ENCODE measurements at places on chromosomes 11 and 22.
A peak's percentile ranks its signal among the peaks of the same experiment; 100 is the strongest.

DNA sequence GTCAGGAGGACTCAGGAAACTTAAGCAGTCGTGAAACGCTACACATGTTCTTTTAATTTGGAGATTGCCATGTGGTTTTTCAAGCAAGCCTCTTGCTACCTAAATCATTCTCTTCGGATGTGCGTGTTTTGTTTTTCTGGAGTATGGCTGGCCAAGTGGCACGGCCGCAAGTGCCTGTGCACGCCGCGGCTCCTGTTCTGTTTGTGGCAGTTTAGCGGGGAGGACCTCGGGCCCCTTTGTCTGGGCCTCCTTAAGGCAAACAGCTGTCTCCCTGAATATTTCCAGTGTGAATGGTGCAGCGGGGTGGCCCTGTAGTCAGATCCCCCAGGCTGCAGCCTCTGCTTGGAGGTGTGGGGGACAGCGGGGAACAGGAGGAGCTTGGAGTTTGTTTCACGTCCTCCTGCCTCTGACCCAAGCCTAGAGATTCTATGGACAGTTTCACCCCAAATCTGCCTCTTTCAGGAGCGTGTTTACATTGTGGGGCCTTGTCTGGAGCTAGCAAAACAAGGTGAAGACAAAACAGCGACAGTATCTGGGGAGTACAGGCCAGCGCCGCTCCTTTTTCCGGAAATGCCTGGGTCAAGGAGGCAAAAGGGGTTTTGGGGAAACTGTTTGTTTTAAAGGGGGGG, 1.3 kb downstream of the LRP5 start:
- DNase-seq = no peak

GRCh38 chr11:705646-706438, at the start of gene EPS8L2:
Gene EPS8L2 (plus strand): TSS chr11:706231. CDS start chr11:709408, 3,177 bp downstream.
- DNase-seq = peak; percentile 44

DNA sequence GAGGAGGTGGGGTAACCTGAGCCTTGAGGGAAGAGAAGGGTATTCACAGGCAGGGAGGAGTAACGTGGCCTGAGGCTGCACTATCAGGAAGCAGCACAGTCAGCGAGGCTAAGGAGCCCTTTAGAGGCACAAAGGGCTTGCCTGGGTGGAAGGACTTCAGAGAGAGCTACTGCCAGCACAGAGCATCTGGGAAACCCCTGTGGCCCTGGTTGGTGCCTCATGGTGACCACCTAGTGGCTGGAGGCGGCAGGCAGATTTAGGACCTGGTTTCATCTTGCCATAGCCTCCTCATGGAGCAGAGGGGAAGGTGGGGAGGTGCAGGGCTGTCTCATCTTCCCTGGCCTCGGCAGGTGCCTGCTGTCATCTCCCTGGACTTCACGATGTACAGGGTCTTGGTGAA, 64.5 kb downstream of the MPPED1 start:
- DNase-seq = no peak

GRCh38 chr11:68011051-68011943, 1.2 kb downstream of the ALDH3B1 start:
- DNase-seq = peak; percentile 34

GRCh38 chr11:61860054-61860903, 31.1 kb downstream of the FADS3 start:
- no peak for DNase-seq

- DNase-seq = no peak
These were observed 69.0 kb upstream of the ARFGAP3 start for GRCh38 chr22:42926104-42926503.

DNA sequence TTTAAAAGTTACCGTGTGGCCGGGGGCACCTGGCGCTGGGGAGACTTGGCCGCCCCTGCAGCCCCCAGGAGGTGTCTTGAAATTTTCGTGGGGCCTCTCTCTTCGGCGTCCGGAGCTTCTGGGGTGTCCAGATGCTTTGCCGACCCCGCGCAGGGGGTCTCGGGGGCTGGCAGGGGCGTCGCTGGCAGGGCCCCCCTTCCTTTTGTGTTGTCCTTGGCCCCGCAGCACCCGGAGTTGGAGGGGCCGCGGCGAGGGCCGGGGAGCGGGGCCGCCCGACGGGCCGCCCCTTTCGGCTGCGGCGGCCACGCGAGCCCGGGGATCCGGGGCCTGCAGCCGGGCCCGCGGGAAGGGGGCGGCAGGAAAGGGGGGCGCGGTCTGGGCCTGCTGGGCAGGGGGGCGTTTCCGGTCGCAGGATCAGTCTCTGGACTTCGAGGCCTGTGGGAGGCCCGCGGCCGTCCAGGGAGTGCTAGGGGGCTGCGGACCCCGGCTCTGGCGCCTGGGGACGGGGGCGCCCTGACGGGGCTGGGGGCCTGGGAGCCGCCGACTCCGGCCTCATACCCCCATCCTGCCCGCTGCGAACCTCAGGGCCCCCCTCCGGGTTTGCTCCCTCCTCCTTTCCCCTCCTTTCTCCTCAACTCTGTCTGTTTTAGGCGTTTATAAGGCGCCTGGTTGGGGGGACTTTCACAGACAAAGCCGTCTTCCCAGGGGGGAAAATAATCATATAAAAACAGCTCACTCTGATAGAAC, 869 bp downstream of the ZC3H7B start:
- DNase-seq = no peak

DNA sequence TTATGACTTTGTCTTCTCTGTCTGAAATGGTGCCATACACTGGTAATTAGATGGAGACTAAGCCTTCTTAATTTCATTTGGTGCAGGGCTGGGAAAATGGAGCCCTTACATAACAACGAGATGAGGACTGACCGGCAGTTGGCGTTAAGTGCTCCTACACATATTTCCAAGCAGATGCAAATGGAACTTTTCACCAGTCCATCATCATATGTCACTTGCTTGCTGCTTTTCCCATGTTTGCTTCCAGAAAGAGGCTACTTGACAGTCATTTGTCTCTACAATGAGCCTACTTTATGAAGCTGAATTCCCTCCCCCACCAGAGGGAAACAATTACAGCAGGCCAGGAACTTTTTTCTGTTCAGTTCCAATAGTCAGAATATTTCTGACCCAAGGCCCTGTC, 32.6 kb downstream of the SVIP start:
- DNase-seq = no peak

- no peak for DNase-seq
These were observed 282.3 kb upstream of the CTSC start for GRCh38 chr11:88619656-88620385.

DNA sequence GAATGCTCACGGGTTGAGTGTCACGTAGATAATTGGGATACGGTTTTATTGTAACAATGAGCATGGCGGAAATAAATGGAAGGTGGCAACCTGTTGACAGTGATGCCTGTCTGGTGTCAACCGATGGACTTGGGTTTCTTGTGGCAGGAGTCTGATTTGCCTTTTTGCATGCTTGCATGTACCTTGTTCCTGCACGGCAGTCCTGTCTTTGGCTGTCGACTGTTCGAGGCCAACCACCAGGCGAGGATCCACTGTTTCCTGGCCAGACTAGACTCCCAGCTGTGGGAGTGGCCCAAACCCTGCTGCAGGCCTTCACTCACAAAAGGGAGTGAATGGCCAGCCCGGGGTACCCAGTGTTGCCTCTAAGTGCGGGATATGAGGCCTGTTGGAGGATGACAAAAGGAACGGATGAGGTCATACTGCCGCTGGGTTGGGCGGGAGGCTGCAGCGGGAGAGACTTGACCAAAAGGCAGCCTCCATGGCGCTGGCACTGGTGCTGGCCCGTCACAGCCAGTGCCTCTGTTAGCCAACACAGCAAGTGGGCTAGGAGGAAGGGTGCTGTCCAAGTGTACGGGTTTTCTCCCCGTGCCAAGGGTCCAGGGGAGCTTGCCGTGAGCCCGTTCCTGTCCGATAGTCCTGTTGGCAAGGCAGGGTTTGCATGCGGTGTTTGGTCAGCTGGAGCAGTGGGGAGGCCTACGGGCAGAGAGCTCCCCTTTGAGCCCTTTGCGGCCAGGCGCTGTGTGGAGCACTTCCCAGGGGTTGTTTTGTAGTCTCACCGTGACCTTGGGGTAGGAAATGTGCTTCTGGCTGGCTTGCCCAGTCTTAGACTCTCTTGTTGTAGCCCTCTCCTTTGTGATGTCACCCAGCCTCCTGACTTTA, 974 bp downstream of the DGCR8 start:
- DNase-seq = peak; percentile 10

DNA sequence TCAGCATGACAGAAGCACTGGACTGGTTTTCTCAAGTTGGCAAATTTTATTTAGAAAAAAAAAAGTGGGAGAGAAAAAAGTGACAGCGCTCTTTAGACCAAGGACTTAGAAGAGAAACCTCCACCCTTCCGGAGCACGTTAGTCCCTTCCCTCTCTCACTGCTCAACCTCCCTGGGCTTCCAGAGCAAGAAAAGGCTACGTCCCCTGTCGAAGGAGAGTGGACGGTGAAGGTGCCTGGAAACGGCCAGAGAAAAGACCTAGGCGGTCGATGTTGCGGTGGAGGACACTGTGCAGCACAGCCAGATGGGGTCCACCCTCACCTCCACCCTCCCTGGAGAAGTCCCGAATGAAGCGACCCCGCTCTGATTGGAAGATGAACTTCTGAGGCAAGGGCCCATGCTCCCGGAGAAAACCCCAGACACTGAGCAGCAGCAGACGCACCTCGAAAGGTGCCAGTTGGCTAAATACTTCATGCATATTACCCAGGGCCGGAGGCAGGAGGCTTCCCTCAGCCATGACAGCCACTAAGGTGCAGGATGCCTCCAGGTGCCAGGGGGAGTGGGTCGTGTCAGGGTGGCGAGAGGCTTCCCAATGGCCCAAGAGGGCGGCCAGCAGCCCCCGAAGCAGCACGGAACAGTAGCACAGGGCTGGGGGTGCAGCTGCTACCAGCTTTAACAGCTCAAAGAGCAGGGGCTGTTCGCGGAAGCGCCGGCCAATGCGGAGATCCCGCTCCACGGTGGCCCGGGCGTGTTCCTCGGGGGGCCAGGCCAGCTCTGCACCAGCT, 604 bp upstream of the GANAB start:
- no peak for DNase-seq

DNA sequence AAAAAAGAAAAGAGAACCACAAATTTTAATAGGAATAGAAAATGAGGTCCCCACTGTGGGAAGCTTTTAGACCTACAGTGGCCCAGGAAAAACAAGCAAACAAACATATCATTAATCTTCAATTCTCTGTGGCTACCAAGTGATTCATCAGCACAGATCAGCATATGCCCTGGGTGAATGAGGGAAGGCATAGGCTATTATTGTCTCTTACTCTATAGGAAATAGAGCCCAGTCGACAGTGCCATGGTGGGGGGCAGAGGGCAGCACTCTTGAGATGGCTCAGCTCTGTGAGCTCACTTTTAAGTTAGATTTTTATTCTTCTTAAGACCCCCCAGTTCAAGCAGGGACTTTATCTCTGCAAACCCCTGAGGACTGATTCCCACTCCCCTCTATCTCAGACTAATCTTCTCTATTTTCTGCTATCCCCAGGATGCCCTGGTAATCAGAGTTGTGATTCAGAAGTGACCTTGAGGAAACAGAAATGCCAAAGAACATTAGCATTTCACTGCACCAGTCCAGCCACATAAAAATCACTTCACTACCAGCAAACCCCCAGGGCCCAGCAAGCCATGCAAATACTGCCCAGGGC, 9.5 kb upstream of the FEZ1 start:
- no peak for DNase-seq

- no peak for DNase-seq
These were observed 10.0 kb upstream of the TRIM29 start for GRCh38 chr11:120147950-120148270.

Measured in suppressor macrophage (primary cell).